ENCODE measurements at places on chromosomes 4 and X.

- no peak for DNase-seq
These were observed 678.2 kb upstream of the FAM241A start for GRCh38 chr4:111466811-111467604.

DNA sequence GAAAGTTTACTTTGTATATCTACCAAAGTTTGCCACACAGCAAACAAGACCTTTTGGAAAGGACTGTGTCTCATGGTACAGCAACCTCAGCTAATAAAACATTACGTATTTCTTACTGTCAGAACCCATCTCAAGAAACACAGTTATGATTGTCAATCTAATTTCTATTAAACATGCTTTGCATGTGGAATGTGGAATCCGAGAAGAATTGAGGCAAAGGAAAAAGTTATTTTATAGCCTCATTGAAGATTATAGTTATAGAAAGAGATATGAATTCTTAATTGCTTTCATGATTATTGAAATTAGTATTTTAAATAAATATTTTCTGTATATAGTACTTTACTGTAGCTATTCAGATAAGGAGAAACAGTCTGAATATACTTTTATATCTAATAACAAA is 5.4 kb downstream of the PCDH7 start:
- no peak for DNase-seq

- no peak for DNase-seq
These were observed 875 bp downstream of the LAP3 start for GRCh38 chr4:17577665-17578481.

- DNase-seq: no peak
These were observed 36.7 kb downstream of the FGFRL1 start for GRCh38 chr4:1047976-1048772.

- no peak for DNase-seq
These were observed 166.0 kb upstream of the HAND2 start for GRCh38 chr4:173696011-173696410.

DNA sequence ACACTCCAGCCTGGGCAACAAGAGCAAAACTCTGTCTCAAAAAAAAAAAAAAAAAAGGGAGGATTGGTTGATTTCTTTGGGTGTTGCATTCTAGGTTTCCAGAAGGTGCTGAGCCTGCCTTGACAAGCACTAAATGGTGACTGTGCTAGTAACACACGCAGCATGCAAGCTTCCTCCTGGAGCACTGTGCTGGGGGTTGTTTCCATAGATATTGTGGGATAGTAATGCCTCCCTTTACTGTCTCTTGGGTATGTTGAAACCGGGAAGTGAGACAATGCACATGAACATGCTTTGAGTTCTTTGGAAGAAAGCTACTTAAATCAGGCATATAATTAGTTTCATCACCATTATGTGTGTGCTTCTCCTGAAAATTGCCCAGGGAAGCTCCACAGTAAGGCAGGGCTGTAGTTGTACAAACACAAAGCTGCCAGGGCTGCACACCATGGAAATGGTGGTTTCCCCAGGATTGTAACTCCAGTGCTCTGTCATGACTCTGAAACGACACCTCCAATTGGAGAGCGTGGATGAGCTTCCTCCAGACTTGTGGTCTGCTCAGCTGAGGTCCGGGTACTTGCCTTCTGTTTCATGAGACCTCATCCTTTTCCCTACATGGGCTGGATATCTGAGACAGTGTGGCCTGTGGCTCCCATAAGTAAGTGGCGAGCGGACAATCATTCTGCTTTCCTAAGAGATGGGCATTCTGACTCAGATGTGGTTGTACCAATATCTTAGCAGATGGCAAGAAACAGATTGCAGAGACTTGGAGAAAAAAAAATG is 31.5 kb upstream of the STOX2 start:
- DNase-seq: no peak

DNA sequence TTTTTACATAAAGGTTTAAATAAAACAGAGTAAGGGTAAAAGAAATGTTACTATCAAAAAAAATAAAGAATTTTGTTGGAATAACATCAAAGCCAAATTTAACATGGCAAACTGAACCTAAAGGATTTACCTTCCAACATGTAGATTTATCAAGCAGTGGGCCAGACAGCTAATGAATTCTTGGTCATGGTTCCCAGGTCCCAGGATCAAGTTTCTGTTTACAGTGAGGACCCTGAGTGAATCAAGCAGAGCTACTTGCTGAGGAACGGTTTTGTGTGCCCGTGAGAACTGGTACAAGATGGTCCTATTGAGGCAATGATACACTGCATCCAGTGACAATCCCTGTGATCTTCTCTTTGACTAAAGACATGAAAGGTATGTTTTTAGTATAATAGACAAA is 157.1 kb downstream of the CDS1 start:
- DNase-seq: no peak

DNA sequence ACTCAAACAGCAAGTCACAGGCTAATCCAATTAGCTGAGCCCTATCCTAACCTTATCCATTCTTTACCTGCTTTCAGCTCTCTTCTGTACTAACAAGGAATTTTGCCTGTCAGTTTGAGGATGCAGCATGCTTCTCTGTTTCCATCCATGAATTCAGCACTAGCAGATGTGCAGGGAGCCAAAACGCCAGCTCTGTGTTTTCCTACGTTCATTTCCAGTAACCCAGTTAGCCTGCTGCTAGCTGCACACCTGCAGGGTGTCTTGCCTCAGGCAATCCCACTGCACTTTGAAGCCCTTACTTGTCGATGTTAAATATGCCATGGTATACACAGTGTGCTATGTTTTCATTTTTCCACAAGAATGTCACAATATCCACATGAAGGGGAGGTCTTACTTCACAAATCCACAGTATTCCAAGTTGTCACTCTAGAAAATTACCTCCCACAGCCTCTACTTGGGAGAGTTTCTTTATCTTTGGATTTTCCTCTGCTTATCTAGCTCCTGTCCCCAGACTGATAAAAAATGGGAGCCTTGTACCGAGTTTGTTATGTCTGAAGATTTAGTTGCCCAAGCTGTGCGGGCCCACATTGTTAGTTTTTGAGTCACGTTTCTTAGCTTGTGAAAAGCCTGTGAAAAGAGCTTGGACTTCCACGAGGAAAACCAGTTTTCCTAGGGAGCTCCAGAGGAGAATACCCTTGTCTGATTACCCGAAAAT is 127.6 kb upstream of the HHIP start:
- no peak for DNase-seq

DNA sequence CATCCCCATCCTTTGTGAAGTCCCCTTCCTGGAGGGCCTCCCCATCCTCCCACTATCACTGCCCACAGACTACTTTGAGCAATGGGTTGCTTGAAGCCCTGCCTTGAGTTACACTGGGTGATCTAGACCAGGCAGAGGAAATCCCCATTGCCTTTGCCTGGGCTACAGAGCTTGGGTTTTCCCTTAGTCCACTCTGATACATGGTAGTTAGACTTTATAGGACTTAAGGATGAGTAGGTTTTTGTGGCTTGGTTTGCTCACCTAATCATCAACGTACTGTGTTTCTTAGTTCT is 56.6 kb downstream of the TMEM131L start:
- no peak for DNase-seq

- DNase-seq: no peak
These were observed 75.0 kb downstream of the AFAP1 start for GRCh38 chr4:7864685-7865084.

- DNase-seq: no peak
These were observed 23.0 kb downstream of the LDB2 start for GRCh38 chr4:16875487-16875886.

- no peak for DNase-seq
These were observed 206.7 kb downstream of the MGST2 start for GRCh38 chr4:139872274-139872673.

GRCh38 chr4:21888195-21888976 is 60.2 kb downstream of the KCNIP4 start:
- no peak for DNase-seq

DNA sequence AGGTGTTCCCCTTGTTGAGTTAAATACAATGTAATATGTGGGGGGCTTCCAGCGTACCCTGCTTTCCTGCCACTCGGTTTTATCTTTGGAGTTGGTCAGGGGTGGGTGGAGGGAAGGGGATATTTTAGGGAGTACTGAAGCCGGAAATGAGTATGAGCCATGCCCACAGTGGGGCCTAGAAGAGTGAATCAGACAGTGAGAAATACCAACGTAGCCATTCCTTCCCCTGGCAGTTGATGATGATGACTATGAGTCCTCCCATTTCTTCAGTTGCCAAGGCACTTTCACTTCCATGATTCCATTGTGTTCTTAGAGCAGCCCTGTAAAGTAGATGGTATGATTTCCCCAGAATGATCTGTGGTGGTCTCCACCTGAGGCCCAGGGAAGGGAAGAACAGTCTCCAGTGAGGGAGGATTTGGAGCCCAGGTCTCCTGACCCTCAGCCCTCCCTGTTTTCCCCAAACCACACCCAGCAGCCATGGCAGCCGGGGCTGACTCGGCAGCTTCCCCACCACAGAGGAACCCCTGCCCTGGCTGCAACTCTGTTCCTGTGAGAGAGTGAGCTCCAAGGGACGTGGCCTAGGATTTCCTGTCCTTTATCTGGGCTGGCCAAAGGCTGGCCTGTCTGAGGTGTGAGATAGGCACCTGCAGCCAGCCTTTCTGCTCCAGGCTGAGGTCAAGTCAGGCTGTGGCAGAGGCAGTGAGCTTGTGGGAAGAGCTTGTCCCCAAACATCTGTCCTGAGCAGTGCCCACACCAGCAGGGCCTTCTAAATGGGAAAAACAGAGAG is 52.7 kb downstream of the STARD8 start:
- no peak for DNase-seq

DNA sequence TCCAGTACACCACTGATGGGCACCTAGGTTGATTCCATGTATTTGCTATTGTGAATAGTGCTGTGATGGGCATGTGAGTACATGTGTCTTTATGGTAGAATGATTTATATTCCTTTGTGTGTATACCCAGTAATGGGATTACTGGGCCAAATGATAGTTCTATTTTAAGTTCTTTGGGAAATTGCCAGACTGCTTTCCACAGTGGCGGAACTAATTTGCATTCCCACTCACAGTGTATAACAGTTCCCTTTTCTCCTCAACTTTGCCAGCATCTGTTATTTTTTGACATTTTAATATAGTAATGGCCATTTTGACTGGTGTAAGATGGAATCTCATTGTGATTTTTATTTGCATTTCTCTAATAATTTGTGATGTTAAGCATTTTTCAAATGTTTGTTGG is 25.9 kb downstream of the CC2D2A start:
- DNase-seq: no peak

DNA sequence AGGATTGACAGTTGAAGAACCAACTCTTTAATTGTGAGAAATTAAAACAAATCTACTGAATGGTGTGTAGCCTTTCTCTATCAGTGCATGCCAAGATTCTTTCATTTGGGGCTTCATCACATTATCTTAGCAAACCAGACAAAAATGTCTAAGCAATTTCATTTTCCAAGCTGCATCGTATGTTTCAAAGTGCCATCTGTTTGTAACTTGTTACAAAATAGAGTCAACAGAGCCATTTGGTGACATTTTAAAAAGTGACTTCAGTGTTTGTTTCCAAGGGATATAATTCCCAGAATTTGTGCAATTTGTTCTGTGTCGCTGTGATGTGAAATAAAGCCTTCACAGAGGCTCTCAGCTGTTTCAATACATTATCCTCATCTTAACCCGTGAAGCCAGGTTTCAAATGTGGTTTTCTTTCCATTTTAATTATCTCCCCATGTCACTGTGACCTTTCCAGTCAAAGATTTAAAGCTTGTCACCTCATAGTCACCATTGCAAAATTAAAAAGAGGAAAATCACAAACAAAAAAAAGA is 46.0 kb upstream of the C1QTNF7 start:
- DNase-seq: no peak

GRCh38 chrX:10001496-10001895 is 34.3 kb downstream of the CLDN34 start:
- no peak for DNase-seq

GRCh38 chrX:152991123-152991522 is 2.8 kb downstream of the PNMA5 start:
- no peak for DNase-seq

- DNase-seq: no peak
These were observed 1076.4 kb upstream of the PABPC4L start for GRCh38 chr4:135277980-135278315.

GRCh38 chr4:48255072-48255958 is 14.3 kb downstream of the TEC start:
- DNase-seq: no peak

GRCh38 chr4:171430495-171430894 is 382.7 kb upstream of the GALNTL6 start:
- no peak for DNase-seq

- DNase-seq: no peak
These were observed 164.6 kb downstream of the PRKX start for GRCh38 chrX:3548765-3549391.

GRCh38 chrX:56797574-56798338 is 68.7 kb downstream of the NBDY start:
- no peak for DNase-seq

GRCh38 chr4:38872620-38873019 is 5.0 kb downstream of the FAM114A1 start:
- no peak for DNase-seq

DNA sequence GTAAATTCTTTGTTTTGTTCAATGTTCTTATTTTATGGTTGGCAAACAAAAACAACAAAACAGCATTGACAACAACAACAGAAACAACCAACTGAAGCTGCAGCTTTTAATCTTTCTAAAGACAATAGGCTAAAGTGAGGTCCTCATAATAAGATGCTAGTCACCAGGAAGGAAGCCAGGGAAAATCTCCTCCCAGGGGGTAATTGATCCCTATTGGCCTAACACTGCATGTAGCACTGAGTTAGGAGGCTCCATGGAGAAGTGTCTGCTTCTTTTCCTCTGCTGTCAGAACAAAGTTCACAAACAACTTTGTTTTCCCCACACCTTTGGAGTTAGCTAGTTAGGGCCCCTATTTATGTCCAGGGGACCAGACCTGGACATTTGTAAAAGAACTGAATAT is 4.7 kb upstream of the LRAT start:
- DNase-seq: no peak

DNA sequence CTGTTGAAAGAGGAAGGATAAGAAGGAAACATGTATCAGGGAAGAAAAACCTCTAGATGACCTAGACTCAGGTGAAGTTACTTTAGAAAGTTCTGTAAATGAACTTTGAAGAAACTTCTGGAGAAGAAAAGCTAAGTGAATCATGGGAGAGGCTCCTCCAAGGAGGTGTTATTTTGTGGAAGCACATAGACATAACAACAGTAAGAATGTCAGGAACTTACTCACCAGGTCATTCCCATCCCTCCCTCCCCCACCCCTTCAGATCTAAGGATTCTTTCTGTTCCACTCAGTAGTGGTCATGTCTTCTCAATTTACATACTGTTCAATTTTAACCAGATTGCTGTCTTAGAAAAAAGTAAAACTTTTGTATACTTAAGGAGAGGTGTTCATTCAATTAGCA is 310.5 kb upstream of the DDX53 start:
- no peak for DNase-seq

DNA sequence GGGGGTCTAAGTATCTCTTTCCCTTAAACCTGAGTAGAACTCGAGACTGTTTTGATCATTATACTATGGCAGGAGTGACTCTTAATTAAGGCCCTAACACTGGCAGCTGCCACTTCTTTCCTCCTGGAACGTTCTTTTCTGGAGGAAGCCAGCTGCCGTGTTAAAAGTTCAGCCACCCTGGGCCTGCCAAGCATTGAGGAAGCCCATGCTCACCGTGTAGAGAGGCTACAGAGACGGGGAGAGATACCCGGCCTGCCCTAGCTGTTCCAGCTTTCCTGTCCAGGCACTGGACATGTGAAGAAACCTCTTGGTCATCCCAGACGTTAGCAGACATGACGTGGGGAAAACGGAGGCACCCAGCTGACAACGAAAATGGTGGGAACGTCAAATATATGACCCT is 274.1 kb downstream of the ARHGAP10 start:
- no peak for DNase-seq

Measured in stimulated activated CD4-positive, alpha-beta T cell treated with anti-CD3 and anti-CD28 coated beads, Interleukin-1b, Interleukin-23, amount 100 ng/mL, for 1 hour (primary cell).